Urinary bladder (tissue), 4 donors: ENCODE measurements at places on chromosomes 3 and 15. TPM values are rescaled to one million over a fixed set of nuclear protein-coding genes. Genes with fewer than 3 reads are reported as not detected.
A peak's percentile ranks its signal among the peaks of the same experiment; 100 is the strongest.

The STRC gene
- polyA plus RNA-seq: 0.20 TPM

The GHSR gene
- polyA plus RNA-seq: not detected

DNA sequence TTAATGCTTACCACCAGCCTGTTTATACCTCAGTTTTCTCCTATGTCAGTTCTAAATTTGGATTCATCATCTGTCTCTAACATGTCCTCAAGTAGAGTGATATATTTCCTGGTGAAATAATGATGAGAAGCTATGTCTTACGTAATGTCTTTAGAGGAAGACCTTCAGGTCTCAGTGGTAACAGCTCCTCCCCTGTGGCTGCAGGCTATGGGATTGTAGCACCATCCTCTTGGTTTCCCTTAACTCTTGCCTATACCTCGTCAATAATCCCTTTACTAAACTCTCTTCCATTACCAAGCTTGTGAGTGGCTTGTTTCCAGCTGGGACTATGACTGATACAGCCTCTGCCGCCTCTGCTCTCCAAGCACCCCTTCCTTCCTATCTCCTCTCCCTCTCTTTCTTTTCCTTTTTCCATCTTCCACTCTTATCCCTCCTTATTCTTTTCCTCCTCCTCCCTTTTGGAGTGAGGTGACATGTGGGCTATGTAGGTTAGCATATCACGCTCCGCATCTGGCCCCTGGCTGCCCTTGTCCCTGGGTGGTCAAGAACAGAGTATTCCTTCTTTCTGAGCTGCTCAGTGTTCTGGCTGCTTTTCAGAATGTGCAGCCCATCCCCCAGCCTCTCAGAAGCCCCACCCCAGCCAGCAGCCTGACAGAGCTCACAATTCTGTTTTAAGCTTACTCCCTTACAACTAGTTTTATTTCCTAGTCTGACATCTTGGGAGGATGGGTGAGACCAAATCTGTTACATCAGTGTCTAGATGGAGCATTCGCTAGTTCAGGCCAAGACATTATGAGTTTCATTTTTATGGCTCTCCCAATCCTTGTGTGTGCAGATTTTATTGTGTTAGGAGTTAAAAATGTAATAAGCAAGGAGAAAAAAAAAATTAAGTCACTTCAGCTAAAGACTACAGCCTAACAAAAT is 75.0 kb upstream of the RNU6-1 start:
- peak; percentile 88 for DNase-seq

DNA sequence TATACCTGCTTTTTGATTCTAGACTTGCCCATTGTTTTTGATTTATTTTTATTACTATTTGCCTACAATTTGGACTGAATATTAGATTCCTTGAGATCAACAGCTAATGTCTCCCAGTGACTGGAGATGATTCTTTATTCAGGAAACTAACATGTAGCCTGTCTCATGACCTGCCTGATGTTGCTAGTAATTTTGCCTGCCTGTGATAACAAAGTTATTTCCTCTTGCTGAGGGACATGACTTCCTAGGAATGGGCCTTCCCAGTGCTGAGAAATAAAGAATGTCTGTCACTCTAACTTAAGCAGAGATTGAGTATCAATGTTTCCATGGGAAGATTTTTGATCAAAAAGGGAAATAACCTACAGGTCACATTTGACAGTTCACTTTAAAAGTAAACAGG is 13.4 kb upstream of the NPHP3 start:
- no peak for DNase-seq

The CLDN18 gene
- polyA plus RNA-seq: not detected

The PLA2G4E gene
- 0.03 TPM for polyA plus RNA-seq

The MASP1 gene
- 13.1 TPM for polyA plus RNA-seq

DNA sequence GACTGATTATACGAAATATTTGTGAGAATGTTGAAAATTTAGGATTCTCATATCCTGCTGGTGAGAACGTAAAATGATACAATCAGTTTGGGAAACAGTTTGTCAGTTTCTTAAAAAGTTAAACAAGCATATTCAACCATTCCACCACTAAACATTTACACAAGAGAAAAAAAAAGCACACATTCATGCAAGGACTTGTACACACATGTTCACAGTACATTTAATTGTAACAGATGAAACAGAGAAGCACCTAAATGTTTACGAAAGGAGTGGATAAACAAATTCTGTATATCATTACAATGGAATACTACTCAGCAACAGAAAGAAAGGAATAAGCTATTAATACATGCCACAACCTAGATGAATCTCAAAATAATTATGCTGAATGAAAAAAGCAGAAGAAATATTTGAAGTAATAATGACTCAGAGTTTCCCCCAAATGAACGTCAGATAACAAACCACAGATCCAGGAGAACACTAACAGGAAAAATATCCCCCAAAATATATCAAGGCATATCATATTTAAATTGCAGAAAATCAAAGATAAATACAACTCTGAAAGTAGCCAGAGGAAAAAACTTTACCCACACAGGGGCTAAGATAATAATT is 14.3 kb downstream of the ANKRD28 start:
- no peak for DNase-seq

The TRPM1 gene
- polyA plus RNA-seq: not detected

DNA sequence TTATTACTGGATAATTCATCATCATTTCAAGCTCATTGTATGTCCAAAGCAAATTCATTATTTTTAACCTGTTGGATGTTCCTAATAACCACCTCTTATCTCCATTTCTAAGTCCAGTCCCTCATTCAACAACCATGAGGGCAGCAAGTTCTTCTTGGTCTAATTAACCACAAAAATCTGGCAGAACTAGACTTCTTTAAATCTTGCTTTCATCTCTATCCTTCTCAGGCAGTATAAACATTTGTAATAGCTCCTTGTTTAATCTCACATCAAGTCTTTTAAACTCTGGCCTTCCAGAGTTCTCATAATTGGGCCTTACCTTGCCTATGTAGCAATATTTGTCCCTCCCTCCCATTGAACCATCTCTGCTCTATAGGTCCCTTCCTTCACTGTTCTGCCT is 17.0 kb upstream of the GHSR start:
- no peak for DNase-seq

DNA sequence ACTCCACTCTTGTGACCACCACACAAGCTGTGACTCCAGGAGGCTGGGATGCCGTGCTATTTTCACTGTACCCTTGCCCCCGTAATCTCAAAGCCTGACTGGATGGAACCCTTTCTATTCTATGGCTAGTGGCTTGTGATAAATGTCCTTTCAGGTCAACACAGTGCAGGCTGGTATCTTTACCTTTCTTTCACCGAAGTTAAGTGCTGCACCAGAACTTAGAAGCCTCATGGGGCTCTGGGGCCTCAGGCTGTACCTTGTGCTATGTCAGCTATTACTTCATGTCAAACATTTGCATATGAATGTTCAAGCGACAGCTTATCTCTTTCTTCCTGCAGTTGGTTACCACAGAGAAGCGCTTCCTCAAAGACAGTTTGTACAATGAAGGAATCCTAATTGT is 66.8 kb downstream of the RPL39L start:
- DNase-seq: no peak

- DNase-seq: no peak
These were observed 35.4 kb downstream of the RNU5B-1 start for GRCh38 chr15:65339920-65340319.

GRCh38 chr3:39457361-39457760 is 10.1 kb upstream of the MOBP start:
- no peak for DNase-seq

The NPAP1 gene
- polyA plus RNA-seq: 0.03 TPM

The CYFIP1 gene
- polyA plus RNA-seq: 49.6 TPM

DNA sequence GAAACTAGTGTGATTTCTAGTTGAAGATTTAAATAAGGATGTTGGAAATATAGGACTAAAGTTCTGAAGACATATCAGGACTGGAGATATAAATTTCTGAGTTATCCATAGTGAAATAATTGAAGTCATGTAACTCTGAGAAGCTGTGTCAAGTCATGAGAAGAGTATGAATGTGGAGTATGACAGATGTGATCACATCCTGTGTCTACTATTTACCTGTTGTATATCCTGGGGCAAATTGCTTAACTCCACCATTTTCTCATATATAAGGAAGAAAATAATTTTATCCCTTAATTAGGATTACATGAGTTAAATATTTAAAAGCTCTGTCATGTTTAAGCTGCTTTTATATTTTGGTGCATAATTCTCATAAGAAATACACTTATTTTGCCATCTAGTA is 350.3 kb downstream of the ZBTB20 start:
- no peak for DNase-seq

- no peak for DNase-seq
These were observed 5.2 kb upstream of the GPR176 start for GRCh38 chr15:39925112-39925842.

DNA sequence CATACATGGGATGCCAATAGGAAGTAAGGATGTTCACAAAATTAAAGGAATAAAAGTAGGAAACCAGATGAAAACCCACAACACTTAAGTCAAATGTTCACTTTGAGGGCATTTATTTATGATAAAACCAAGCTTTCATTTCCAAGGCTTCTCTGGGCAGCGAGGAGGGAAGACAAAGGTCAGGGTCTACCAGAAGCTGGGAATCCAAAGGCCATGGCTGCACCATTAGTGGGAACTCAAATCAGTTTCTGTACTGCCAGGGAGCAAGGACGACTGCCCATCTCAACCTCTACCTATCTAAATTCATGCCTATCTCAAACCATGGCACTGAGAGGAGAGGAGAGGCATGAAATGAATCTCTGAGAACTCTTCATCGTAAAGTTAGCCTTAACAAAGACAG is 22.6 kb downstream of the PBRM1 start:
- no peak for DNase-seq

The BCL6 gene
- polyA plus RNA-seq: 96.4 TPM

DNA sequence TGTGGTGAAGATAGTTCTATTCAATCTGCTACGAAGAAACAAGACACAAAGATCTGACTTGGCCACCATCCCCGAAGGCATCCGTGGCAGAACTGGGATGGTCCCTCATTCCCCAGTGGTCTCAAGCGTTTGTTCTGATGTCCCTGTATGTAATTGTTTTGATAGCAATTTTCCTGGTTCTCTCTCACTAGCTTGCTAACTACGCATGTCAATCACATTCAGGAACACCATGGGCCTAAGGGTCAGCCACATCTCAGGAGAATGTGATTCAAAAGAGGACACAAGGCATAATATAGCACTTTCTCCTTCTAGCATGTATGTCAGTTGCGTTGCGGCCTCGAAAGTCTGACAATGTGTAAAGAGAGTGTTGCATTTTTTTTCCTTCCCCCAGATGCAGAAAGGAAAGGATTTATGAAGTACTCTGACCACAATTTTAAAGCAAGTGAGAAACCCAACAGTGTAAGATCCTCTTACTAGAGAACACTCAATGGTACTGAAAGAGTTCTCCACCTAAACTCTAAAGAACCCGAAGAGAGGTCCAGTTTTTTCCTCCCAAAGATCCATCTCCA is 32.0 kb upstream of the TCF12 start:
- peak; percentile 1 for DNase-seq

DNA sequence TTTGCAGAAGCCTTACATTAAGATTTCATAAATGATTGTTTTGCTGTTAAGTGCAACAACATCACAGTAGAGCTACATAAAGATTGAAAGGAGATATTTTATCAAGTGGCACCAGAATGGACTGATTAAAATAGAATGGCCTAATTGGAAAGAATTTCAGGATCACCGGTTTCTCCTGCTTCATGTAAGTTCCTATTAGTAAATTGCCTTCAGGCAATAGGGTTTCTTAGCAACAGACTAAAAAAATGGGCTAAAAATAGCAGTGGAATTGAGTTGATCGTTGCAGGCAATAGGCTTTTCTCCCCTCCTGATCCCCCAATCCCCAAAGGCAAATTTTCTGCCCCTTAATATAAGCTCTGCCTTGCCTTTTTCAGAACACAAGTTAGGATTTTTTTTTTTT is 917 bp downstream of the LNP1 start:
- peak; percentile 36 for DNase-seq

DNA sequence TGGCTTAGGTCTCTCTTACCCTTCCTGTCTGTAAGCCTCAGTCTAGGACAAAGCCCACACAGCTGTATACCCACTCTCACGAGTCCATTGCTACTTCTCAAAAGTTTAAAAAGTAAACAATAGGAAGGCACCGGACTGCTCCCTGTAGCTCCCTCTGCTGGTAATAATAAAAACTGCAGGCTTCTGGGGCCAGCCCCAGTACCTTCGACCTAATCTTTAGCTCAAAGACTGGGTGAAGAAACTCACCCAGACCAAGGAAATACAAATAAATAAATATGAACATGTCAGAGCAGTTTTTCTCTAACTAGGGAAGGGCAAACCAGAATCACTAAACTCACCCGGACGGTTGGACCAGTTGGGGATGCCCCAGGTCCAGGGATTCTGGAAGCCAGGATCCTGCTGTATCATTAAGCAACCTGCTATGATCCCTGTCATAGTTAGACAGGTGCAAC is 5.0 kb downstream of the FAM219B start:
- peak; percentile 54 for DNase-seq

The ATP13A4 gene
- 0.19 TPM for polyA plus RNA-seq

The FBXW12 gene
- not detected for polyA plus RNA-seq

DNA sequence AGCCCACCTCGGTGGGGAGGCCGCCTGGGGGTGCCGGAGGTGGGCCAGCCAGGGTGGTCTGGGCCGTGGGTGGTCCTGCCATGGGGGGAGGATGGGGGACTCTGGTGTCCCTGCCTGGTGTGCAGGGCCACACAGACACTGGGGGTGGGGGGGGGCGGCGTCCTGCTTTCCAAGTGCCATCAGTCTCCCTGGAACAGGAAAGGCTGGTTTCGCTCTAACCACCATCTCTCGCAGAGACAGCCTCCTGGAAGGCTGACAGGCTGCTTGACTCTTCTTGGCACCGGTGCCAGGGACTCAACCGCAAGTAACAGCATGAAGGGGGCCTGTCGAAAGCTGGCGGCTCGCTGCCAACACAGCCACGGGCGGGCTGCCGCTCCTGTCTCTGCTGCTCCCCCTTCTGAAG is 40.3 kb downstream of the RGMA start:
- DNase-seq: no peak

The SYNPR gene
- polyA plus RNA-seq: not detected

The SENP8 gene
- 1.8 TPM for polyA plus RNA-seq

- no peak for DNase-seq
These were observed 20.3 kb upstream of the SLC6A1 start for GRCh38 chr3:10972072-10972782.

DNA sequence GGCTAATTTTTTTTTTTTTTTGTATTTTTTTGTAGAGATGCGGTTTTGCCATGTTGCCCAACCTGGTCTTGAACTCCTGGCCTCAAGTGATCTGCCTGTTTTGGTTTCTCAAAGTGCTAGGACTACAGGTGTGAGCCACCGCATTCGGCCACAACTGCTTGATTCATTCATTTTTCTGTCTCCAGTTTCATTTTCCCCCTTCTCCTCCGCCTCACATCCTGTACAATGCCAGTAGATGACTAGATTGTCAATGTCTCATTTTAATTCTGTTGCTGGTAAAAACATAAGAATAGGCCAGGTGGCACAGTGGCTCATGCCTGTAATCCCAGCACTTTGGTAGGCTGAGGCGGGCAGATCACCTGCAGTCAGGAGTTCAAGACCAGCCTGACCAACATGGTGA is 12.0 kb upstream of the ZNF592 start:
- no peak for DNase-seq

GRCh38 chr3:155032918-155033317 is 47.2 kb upstream of the MME start:
- no peak for DNase-seq

GRCh38 chr3:58073301-58074108 is 65.3 kb downstream of the FLNB start:
- DNase-seq: no peak

GRCh38 chr3:42719002-42719401 is 16.4 kb upstream of the HHATL start:
- DNase-seq: no peak

The B3GALNT1 gene
- 10.7 TPM for polyA plus RNA-seq
